ENCODE measurements at places on chromosomes 11 and 22.

DNA sequence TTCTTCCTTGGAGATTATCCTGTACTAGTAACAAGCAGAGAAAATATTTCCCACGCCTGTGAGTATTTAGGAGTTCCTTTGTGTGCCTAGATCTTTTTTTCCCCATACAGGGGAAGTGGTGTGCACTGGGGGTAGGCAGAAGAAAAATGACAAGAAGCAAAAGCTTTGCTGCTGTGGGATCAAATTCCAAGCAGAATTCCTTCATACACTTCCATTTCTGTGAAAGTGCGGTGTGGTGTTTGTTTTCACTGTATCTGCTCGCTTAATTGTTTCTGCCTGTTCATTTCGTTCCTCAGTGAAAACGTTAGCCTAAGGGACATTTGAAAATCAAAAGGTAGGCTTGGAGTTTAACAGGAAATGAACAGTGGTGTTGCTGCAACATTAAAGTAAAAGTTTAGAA, 47.9 kb downstream of the BLID start:
- no peak for DNase-seq

DNA sequence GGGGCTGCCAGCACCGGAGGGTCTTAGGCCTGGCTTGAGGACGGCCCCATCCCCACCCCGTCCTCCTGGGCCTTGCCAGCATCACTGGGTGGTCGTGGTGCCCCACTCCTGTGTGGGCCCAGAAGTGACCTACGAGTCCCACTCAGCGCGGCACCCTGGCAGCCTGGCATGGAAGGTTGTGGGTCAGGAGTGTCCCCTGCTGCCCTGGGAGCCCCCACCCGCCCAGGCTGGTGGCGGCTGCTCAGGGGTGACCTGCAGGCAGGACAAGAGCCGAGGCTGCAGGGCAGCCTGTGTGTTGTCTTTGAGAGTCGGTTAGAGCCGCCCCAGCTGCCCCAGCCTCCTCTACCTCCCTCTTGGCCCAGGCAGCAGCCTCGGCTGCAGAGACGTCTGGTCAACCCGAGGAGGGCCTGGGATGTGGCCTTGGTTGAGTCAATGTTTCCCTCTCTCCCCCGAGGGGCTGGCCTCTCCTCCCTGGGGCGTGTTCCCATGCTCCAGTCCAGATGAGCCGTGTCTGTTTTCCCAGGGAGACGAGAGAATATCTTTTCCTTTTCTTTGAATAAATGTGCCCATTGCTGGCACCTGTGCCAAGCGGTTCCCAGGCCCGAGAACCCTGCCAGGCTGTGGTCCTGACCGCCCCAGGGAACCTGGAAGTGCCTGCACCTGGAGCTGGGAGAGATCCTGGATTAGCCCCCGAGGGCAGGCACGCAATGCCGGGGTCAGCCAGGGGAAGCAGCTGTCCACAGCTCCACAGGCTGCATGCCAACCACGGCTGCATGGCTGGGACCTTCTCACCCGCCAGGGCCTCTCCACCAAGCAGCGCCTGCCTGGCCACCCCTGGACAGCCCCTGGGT, 35.7 kb upstream of the MUC5AC start:
- DNase-seq, result no peak

- peak; percentile 44 for DNase-seq
These were observed 9.7 kb downstream of the CD5 start for GRCh38 chr11:61111786-61112517.

GRCh38 chr22:17559188-17559587, 4.1 kb upstream of the SLC25A18 start:
- no peak for DNase-seq

GRCh38 chr11:7826324-7826723, 29.6 kb upstream of the OR5P2 start:
- DNase-seq, result no peak
